ENCODE measurements at places on chromosomes 2 and 18.

GRCh38 chr2:69789772-69790600 is 39.5 kb upstream of the GMCL1 start:
- no peak for DNase-seq

DNA sequence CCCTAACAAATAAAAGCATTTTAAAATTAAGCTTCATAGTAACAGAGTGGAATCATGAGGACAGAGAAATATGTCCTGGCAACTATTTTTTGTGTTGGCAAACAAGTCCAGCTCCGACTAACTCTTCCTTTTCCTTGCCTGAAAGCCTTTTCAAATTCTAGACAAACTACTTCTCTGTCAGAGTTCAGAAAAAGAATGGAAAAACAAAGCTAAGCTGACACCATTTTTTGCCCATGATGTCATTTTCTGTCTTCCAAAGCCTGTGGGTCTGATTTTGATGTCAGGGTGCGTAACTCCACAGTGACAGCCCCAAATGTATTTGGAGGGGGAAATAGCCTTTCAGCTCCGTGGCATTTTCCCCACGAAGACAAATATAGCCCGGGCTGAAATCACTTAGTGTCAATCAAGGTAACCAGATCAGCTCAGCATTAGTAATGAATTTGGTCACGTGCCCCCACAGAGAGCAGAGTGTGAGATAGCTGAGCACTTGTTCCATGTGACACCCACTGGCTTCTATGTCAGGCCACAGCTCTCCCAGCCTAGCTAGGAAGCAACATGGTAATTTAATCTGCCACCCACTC is 233.0 kb upstream of the SIX2 start:
- DNase-seq: no peak

GRCh38 chr18:7813131-7813530 is 246.0 kb downstream of the PTPRM start:
- DNase-seq: no peak

GRCh38 chr2:49972699-49973098 is 818.4 kb upstream of the FSHR start:
- no peak for DNase-seq

GRCh38 chr2:109532728-109533076 is 81.1 kb downstream of the SEPTIN10 start:
- DNase-seq: no peak

GRCh38 chr18:8006979-8007378 is 439.9 kb downstream of the PTPRM start:
- DNase-seq: no peak

- DNase-seq: no peak
These were observed 477.1 kb upstream of the ID2 start for GRCh38 chr2:8204711-8205110.

DNA sequence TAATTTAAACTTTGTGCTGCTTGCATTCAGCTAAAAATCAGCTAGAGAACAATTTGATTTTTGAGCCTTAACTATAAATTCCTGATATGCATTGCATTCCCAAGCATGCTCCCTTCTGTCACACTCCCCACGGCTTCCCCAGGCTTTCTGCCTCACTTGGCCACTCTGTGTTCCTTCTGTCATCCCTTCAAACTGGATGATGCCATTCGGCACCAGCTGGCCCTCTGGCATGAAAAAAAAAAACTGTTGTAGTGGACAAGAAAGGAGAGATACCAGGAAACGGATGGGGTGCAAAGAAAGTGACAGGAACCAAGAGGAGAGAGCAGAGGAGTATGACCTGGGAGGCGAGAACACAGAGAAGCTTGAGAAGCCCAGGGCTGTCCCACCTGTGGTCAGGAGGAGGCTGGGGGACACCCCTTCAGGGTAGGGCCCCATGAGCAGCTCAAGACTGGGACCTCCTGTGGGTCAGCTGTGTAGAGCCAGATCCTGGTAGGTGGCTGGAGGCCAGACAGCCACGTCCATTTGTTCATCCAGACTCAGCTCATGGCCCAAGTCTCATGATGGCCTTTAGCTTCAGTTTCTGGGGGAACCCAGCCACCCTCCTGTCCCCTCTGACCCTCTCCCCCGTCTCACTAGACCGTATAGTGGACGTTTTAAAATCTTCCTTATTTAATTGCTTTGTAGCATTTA is 211.8 kb downstream of the GBX2 start:
- no peak for DNase-seq

GRCh38 chr2:42931818-42932195 is 139.4 kb upstream of the HAAO start:
- DNase-seq: no peak

DNA sequence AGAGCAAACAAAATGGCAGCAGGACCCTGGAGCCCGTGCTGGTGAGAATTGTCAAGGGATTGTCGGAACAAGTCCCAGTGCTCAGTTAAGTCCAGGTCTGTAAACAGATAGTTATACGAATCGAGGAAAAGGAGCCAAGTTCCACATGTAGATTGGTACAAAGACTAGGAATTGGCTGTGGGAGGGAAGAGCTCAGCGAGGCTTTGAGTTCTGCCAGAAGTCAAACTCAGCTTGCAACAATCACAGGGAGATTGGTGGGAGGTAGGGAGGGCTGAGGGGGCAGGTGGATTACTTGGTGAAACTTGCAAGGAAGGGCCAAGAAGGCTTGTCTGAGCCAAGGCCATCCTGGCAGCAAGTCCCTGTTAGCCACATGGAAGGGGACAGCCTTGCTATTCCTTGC is 217.8 kb upstream of the ARL4C start:
- DNase-seq: no peak

DNA sequence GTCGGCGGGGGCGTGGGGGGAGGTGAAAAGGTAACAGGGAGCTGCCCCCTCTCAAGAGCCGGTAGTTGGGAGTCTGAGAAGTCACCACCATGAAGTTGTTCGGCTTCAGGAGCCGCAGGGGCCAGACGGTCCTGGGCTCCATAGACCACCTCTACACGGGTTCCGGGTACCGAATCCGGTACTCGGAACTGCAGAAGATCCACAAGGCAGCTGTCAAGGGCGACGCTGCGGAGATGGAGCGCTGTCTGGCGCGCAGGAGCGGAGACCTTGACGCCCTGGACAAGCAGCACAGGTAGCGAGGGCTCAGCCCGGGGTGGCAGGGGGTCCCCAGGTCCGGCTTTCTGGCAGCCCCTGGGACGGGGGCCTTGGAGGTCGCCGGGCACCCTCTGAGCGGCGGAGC is 47.1 kb upstream of the ZNF519 start:
- DNase-seq: no peak

DNA sequence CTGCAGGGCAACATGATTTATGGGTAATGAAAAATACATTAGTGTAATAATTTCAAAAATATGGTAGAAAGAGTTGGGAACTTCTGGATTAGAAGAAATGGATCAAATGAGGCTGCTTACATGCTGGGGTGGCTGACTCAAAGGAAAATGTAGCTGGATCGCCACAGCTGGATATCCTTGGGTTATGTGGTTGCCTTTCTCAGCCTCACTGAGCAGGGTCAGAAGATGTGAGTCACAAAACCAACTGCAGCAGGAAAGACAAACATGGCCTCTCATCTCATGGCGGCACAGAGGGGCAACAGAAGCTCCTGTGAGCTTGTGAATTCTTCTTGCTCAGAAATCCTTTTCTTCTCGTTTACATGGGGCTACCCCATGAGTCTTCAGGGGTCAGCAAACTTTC is 317.1 kb upstream of the SPRED2 start:
- peak; percentile 18 for DNase-seq

DNA sequence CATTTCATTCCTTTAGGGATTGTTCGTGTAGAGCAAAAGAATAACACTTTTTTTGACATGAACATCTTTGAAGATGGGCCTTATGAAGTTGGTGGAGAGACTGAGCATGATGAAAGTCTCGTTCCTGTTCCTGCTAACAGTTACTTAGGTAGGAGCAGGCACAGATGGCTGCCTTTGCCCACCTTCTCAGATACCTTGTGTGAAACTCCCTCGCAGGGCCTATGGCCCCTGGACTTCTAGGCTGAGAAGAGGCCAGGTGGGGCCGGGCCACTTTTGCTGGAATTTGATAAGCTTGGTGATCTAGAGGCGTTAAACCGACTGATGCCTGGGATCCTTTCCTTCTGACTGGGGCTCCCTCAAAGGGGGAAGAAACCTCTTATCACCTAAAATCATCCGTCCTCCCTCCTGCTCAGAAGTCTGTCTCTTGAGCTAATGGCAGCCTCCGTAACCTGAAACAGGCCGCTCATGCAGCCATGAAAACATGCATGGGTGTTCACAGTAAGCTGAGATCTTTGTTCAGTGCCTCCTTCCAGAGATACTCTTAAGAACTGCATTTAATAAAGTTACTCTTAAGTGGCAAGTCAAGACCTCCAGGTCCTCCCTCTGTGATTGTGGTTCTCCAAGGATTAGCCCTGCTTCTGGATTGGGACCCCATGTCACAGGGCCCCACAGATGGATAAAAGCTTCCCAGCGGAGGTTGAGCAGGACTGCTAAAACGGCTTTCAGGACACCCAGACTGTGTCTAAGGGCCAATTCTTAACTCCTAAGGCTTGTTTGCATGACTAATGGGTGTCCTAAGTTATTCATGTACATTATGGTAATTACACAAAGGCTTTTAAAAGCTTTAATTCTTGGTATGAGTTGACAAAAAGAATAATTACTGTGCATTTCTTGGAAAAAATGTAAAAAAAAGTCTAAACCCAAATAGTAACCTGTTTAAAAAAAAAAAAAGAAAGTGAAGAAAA is 43.9 kb downstream of the ITGA6 start:
- no peak for DNase-seq

- DNase-seq: no peak
These were observed 39.3 kb downstream of the CENPO start for GRCh38 chr2:24832521-24832920.

- DNase-seq: no peak
These were observed 31.9 kb upstream of the CEP68 start for GRCh38 chr2:65024149-65024829.

GRCh38 chr2:146532509-146533147 is 1312.2 kb upstream of the ACVR2A start:
- DNase-seq: no peak

DNA sequence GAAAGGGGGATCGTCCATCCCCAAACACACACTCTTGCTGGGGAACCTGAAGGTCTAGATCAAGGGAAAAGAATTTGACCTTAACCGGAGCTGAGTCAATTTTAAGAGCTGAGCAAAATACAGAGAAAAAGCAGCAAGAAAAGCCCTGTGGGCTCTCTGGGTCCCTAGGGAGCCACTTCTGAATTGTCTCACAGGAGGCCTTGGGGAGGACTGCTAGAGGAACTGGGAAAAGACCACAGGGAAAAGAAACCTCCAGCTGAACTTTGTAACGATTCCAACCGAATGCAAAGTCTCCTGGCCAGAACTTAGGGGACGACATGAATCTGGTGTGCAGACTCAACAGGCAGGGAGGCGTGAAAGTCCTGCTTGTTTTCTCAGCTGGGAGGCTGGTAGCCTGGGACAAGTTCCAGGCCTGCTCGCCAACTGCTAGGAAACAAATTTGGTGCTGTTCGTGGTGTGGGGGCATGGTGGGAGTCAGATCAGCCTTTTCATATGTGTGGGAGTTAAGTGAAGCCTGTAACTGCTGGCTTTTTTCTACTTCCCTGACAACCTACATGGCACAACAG is 644.6 kb upstream of the CNTNAP5 start:
- no peak for DNase-seq

- DNase-seq: no peak
These were observed 46.7 kb downstream of the EML6 start for GRCh38 chr2:54770211-54770610.

DNA sequence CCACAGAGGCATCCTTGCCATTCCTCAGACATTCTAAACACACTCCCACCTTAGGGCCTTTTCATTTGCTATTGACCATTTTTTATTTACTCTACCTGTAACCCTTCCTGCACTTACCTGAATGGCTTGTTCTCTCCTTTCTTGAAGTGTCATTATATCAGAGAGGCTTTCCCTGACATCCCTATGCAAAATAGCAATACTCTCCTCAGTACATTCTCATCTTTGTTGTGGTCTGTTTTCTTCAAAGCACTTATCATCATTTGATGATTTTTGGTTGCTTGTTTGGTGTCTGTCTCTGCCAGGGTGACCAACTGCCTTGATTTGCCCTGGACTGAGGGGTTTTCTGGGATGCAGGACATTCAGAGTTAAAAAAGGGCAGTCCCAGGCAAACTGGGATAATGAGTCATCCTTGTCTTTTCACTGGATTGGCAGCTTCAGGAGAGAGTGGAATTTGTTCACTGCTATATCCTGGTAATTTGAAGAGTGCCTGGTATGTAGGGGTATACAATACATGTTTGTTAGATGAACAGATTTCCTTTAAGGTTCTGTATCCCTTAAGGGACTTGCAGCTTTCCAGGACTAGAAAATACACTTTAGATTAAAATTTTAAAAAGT is 102.4 kb downstream of the BABAM2 start:
- DNase-seq: peak; percentile 17

DNA sequence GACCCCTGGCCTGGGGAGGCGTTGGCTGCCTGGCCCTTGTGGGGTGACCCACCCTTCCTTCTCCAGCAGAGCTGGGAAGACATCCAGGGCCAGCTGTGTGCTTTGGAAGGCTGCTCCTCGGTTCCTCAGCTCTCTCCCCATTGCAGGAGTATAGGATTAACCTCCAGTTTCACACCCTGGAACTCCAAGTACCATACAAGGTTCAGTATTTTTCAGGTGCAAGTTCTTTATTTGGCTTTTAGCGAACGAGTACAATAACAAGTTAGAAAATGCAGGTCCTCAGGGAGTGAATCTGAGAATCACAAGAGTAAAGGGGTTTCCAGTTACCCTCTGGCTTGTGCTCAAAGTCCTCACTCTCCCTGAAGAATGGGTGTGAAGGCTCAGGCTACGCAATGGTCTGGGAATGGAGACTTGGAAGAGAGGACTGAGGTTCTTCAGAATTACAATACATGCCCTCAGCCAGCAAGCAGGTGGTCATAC is 101.2 kb downstream of the APOB start:
- DNase-seq: no peak

DNA sequence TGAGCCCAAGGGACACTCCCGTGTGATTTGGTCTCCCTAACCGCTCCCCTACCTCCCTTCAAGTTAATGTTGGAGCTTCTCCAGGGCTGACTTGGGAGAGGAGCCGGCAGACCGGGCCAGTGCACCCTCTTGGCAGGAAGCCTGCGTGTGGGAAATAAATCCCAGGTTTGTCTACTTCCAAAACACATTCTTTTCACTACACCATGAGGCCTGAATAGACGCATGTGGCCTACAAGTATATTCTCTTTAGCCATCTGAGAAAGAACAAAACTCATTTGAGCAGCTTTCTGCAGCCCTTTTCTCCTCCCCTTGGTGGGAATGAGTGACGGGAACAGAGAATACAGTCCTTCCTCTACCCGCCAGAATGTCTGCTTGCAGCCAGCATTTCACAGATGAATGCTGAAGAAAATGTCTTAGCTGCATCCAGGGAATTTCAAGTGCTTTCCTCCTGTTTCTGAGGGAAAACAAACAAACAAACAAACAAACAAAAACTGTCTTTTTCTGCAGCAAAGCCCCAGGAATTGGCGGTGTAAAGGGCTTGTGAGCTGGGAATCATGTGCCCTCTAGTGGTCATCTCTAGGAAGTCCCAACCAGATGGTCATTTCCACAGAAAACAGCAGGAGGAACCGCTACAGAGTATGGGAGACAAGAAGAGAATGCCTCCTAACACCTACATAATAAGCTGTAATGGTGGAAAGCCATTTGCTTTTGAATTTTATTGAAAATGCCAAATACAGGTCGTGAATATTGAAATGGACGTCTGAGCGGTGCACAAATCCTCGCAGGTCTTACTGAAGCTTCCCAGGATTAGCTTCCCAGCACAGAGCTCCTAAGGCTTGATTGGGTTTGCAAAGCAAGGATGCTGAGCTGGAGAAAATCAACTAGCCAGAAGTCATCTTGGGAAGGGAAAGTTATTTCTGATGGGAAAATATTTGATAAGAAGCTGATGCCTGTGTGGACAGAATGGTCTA is 41.2 kb upstream of the DAPL1 start:
- peak; percentile 49 for DNase-seq

Measured in amniotic stem cell (primary cell).